Activated CD8-positive, alpha-beta memory T cell treated with anti-CD3 and anti-CD28 coated beads, Interleukin-2, amount 50 U/mL, for 48 hours (primary cell): ENCODE measurements at places on chromosomes 5 and 9.

- no peak for DNase-seq
Observed at GRCh38 chr9:137778914-137779313, 98.7 kb upstream of the CACNA1B start.

GRCh38 chr5:134879456-134879855, 5.3 kb downstream of the TXNDC15 start:
- DNase-seq = no peak

DNA sequence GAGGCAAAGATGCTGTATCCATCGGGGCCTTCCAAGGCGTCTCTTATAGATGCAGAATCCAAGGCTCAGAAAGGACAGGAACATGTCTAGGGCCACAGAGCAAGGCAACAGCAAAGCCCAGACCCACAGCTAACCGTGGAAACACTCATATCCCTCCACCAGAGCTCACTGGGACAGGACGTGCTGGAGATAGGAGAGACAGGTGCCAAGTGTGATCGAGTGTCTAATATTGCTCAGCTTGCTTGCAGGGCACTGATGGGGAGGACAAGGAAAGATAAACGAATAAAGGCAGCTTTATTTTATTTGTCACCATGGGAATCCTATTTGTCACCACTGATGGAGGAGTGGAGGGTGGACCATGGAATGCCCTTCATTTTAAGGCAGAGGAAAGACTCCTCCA, 44.0 kb upstream of the AKNA start:
- no peak for DNase-seq

DNA sequence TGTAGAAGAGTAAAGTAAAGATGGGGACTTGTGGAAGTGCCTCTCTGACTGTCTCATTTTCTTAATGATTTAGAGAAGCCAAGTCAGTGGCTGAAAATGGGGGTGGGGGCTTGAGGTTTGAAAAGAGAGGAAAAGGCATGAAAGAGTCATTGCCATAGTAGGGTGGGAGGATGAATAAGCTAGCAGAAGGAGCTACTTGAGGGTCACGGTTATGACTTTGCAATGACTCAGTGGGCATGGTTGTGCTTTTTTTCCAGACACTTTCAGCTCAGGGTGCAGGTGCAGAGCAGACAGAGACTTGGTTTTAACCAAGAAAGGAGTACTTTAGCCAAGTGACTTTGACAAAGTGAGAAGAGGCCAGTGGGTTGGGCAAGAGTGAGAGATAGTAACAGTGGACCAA, 117.8 kb downstream of the PTTG1 start:
- DNase-seq = peak; percentile 71

GRCh38 chr5:130974021-130974683, 190.9 kb downstream of the HINT1 start:
- no peak for DNase-seq

DNA sequence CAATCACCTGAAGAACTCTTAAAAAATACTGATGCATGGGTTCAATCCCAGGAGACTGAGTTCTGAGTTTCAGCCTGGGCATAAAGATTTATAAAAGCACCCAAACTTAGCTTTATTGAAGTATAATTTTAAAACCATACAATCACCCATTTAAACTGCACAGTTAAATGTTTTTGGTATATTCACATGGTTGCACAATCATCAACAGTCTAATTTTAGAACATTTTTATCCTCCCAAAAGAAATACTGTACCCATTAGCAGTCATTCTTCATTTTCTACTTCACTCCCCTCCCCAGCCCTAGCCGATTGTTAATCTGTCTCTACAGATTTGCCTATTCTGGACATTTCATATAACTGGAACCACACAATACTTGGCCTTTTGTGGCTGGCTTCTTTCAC, 141.7 kb downstream of the ARSB start:
- DNase-seq = no peak

GRCh38 chr9:121503444-121503843, 3.8 kb upstream of the GGTA1 start:
- DNase-seq = no peak

DNA sequence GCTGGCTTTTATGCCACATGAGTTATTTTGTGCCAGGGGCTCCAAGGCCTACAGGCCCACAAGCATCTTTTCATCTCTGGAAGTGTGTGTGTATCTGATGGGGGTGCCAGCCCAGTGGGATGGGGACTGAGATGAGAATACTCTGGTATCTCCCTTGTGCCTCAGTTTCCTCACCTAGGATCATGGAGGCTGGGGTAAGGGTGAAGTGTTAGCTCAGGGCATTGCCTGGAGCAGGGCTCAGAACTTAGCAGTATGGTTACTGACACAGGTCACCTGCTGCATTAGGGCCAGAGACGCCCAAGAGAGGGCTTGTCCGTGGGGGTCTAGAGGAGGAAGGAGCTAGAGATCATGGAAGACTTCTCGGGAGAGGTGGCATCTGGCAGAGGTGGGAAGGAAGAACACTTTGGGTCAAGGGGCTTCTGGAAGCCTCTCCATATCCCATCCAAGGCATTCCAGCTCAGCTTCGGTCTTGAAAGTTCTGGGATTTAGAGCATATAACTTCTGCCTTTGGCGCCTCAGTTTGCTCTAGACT, 742 bp upstream of the WNK2 start:
- no peak for DNase-seq

- no peak for DNase-seq
Observed at GRCh38 chr9:130898552-130898852, 1.9 kb upstream of the QRFP start.

DNA sequence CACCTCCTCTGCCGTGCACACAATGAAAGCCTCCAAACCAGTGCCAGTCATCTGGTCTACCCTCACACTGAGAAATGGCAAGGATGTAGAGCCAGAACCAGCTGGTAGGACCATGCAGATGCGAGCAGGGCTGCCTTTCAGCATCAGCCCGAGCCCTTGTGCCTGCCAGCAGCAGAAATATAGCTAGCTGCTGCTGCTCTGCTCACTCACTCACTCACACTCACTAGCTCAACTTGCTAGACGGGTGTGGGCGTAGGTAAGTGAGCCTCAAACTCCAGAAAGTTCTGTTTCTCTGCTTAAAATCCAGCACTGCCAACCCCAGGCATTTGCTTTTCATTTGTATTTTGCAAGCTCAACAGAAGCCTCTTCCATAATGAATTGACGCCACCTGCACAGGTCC, 114.0 kb downstream of the DRD1 start:
- DNase-seq = no peak

- DNase-seq = no peak
Observed at GRCh38 chr9:36204906-36205547, 14.3 kb downstream of the CLTA start.

DNA sequence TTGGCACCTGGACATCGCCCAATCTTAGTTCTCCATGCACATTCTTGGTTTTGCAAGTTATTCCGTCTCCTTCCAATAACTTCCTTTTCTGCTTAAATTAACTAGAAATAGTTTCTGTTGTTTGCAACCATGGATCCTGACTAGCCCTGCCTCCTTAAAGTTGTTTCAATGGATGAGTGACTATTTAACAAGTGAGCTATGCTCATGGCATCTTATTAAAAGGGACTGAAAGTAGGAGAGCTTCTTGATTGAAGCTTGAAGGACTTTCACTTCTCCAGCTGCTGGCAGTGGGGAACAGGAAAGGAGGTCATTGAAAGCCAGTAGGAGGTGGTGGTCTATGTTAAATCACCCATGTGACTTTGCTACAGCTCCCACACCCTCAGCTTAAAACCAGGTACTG, 466.8 kb downstream of the ARHGEF28 start:
- DNase-seq = no peak

DNA sequence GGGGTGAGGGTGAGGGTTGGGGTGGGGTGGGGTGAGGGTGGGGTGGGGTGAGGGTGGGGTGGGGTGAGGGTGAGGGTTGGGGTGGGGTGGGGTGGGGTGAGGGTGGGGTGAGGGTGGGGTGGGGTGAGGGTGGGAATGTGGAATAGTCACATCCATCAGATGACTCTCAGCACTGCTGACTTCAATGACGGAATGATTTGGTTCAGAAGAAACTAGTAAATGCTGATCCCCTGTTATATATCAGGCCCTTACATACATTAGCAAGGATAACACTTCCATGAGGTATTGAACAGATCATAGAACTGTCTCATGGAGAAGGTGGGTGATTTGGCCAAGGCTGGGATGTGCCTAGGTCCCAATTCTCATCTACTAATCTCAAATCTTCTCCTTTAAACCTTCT, 24.5 kb upstream of the C5orf47 start:
- no peak for DNase-seq

DNA sequence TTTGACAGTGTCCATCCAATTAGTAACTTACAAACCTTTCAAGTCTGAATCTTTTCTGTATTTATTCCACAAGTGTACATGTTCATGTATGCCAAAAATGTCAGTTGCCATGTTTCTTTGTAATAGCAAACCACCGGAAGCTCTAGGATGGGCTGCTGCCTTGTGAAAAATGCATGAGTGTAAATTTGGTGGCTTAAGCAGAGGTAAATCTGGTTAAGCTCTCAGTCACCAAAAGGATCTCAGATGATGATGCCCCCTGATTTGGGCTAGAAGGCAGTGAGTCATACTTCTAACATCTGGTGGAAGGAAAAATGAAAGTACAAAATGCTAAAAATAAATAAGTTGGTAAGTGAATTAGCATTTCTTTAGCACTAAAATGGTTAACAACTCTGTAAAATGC, 567.5 kb downstream of the ELAVL2 start:
- no peak for DNase-seq

- DNase-seq = no peak
Observed at GRCh38 chr9:29319736-29320513, 1746.6 kb upstream of the C9orf72 start.

GRCh38 chr5:14178671-14179211, 35.6 kb downstream of the TRIO start:
- DNase-seq = no peak

DNA sequence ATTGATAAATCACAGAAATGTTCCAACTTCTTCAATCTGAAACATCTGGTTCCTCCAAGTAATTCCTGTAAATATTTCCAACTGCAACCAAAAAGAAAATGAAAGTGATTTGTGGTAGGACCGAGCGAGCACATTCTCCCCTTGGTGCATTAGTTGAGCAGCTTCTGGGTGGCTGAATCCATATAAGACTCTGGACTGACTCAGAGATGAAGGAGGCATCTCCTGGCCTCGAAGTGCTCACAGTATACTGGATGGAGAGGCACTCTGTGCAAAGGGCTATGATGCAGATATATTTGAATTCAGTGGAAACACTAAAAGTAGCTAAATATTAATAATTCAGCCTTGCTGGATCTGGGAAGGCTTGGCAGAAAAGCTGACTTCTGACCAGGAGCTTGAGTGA, 265.0 kb downstream of the MARCHF11 start:
- DNase-seq = no peak

DNA sequence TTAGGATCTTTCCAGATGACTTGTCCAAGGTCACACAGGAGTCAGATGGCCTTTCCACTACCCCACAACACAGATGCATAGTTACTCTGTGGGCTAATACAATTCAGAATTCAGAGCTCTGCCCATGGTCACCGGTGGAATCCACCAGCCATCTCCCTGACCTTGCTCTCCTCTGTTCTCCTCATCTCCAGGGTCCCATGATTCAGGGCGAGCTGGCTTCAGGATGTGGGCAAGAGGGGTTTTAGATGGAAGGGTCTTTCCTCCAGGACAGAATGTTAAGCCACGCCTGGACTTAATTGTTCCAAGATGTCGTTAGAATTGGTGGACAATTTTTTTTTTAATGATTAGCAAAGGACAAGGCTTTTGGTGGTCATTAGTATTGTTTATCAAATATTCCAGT, 81.7 kb upstream of the LARP1 start:
- no peak for DNase-seq

DNA sequence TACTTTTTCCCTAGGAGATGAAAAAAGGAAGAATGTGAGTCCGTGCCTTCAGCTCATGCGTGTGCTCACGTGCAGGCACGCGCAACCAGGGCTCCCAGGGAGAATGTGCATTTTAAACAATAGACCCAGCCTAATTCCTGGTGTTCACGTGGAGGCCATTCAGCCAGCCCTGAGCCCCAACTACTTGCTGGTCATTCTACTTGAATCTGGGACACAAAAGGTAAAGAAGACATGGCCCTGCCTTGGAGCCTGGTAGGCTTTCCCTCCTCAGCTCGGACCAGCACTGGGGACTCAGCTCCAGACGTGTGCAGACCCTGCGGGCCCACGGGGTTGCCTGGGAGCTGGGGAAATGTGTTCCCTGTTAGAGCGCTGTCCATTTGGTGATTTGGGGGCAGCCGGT, 125.5 kb downstream of the MVB12B start:
- peak; percentile 33 for DNase-seq
